HCT116 (cell line): ENCODE measurements at places on chromosomes 6 and 20.

GRCh38 chr6:148535976-148536375, 193.3 kb downstream of the SASH1 start:
- DNase-seq = no peak
- H3K36me3 ChIP-seq = no peaks in the 10 kb centered on the region
- no peaks in the 10 kb centered on the region for H3K27me3 ChIP-seq
- no peak overlapping the region for H3K27ac ChIP-seq
- no peak overlapping the region for H3K4me3 ChIP-seq

DNA sequence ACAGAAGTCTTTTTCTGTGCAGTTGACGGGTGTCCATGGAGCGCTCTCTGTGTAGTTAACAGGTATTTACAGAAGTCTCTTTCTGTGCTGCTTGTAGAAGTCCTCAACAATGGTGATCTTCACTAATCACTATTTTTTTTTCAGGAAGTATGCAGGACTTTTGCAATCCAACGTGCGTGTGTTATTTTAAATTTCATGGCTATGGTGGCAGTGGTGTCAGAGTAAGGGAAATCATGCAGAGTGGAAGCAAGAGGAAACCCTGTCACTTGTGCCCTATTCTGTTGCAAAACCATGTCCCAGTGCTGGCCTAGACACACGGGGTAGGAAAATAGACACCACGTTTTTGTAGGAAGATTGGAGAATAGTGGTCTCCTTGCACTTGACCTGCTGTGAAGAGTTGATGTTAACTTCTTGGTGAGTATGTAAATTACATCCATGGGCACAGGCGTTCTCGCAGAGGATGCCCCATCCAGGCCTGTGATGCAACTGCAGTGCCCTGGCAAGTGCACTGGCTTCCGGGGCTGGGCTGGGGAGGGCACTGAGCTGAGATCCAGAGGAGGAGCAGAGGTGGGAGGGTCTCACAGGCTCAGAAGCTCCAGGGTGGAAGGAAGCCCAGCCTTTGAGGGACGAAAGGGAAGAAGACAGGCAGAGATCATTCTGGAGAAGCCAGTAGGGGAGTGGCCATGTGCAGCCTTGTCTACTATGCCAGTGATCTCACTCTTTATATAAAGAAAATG, 146.5 kb downstream of the SYCP2 start:
- no peak for DNase-seq
- H3K4me3 ChIP-seq = no peak overlapping the region
- no peak overlapping the region for H3K27ac ChIP-seq
- no peaks in the 10 kb centered on the region for H3K4me1 ChIP-seq
- H3K36me3 ChIP-seq = no peaks in the 10 kb centered on the region
- H3K27me3 ChIP-seq = peaks cover 21% of the 10 kb centered on the region

DNA sequence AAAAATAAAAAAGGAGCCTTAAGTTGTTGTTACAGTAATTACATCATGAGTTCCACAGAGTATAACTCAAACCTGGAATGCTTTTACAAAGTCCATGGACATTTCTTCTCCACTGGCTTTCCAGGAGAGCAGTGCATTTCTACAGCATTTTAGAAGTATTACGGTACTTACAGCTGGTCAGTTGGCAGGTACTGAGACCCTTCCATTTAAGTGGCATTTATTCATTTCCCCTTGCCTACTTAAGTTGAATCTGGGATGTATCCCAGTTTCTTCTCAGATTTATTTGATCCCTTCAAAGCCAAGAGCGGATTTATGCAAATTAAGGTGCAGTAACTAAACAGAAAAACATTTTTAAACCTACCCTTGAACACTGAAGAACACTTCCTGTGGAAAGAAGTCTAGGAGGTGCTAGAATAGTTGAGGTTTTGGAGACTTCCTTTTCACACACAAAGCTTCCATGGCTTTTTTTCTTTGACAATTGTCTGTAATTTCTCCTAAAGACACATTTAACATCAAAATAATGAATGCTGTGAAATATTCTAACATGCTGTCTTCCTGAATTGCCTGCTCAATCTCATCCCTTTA, 3.4 kb downstream of the PRDM13 start:
- no peak overlapping the region for H3K27ac ChIP-seq
- no peaks in the 10 kb centered on the region for H3K36me3 ChIP-seq
- DNase-seq = no peak
- H3K27me3 ChIP-seq = no peaks in the 10 kb centered on the region

- no peaks in the 10 kb centered on the region for H3K36me3 ChIP-seq
- H3K4me3 ChIP-seq = no peak overlapping the region
- no peak overlapping the region for H3K27ac ChIP-seq
- H3K4me1 ChIP-seq = peaks cover 19% of the 10 kb centered on the region
- no peak for DNase-seq
Measured at GRCh38 chr20:43554369-43554768, 4.5 kb upstream of the SGK2 start.

DNA sequence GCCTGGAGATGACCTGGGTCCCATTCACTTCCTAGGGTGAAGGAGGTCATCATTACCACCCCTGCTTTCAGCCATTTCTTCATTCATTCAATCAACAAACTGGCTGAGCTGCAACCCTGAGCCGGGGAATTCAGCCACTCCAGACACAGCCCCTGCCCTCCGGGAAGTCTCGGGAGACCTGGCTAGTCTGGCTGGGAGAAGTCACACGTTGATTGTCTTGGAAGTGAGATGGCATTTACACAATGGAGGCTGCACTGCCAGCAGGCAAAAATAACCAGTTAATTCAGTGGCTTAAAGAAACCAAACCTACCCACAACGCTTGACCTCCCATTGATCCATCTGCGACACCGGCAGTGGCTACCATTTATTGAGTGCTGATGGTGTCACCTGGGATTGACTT, 2.0 kb upstream of the PMEPA1 start:
- no peaks in the 10 kb centered on the region for H3K36me3 ChIP-seq
- DNase-seq = no peak
- no peak overlapping the region for H3K27ac ChIP-seq
- peaks cover 76% of the 10 kb centered on the region for H3K27me3 ChIP-seq
- H3K4me1 ChIP-seq = peaks cover 8% of the 10 kb centered on the region; the same call in 1 of the 2 replicates
- H3K4me3 ChIP-seq = no peak overlapping the region

DNA sequence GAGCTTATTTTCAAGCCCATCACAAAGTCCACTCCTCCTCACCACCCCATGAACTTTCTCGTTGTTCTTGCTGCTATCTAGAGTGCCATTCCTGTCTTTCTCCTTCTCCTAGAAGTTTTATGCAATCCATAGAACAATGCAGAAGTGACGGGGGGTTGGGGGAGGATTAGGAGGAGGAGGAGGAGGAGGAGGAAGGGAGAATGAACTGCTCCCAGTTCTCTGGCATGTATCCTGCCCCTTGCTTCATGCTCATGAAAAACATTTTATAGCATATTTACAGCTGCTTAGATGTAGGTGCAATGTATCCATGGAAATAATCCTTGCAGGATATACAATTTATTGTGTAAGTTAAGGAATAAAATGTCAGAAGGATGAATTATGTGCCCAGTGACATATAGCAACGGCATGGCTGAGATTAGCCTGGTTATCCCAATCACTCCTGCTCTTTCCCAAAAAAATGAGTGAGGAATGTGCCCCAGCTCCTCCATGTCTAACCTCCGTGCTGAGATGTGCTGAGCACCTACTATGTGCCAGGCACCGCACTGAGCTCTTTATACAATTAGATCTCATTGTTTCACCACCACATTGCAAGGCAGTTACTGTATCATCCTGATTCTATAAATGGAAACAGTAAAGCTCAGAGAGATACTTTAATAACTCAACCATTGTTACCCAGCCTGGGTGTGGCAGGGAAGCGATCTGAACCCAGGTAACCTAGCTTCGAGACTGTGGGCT, 41.6 kb upstream of the TFAP2C start:
- no peak for DNase-seq
- no peaks in the 10 kb centered on the region for H3K36me3 ChIP-seq
- peaks cover 14% of the 10 kb centered on the region for H3K4me1 ChIP-seq
- no peaks in the 10 kb centered on the region for H3K27me3 ChIP-seq
- H3K4me3 ChIP-seq = no peak overlapping the region
- no peak overlapping the region for H3K27ac ChIP-seq

DNA sequence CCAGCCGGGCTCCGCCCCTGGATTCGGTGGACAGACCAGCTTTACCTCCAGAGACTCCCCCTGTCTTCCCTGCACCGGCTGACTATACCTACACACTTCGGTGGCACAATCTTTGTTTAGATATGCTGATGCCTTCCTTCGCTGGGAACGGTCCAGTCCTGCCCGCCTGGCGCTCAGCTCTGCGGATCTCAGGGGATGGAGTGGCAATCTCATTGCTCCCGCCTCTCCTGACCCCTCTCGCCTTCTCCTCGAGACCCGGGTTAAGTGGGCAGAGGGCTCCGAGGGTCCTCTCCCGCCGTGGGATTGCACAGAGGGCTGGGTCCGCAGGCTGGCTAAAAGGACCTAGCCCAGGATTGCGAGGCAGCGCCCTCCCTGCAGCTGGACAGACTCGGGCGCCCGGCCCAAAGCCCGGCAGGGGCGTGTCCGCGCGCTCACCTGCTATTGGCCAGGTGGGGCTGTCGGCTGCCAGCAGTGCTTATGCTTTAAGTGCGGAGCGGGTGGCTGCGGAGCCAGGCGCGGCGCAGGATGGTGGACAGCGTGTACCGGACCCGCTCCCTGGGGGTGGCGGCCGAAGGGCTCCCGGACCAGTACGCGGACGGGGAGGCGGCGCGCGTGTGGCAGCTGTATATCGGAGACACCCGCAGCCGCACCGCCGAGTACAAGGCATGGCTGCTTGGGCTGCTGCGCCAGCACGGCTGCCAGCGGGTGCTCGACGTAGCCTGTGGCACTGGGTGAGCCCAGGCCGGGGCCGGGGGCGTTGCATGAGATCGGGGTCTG, at the start of gene GNMT:
Gene GNMT (plus strand): TSS at position 512 of the 777 bp plus-strand sequence. CDS start 14 bp downstream, at position 526.
- no peak for DNase-seq
- H3K36me3 ChIP-seq = no peaks in the 10 kb centered on the region
- H3K27me3 ChIP-seq = no peaks in the 10 kb centered on the region
- peak within 1 kb of the TSS; percentile 65 for H3K4me3 ChIP-seq
- no peak within 1 kb of the TSS; the same call in 1 of the 2 replicates for H3K27ac ChIP-seq
- H3K4me1 ChIP-seq = peaks cover 10% of the 10 kb centered on the region

DNA sequence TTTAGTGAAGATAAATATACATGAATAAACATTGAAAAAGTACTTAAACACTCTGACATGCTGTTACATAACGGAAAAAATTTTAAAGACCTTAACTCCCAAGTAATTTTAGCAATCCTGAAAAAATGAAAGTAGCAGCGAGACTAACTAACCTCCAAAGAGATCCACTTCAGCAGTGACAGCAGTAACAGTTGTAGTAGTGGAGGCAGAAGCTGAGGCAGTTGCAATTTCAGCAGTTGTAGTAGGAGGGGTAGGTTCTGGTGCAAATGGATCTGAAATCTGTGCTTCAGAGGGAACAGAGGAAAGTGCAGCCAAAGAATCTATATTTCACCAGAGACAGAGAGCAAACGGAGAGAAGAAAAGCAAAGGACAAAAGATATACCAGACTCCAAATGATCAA, 88.8 kb downstream of the PRSS35 start:
- no peak for DNase-seq
- H3K27me3 ChIP-seq = no peaks in the 10 kb centered on the region
- H3K4me3 ChIP-seq = no peak overlapping the region
- no peaks in the 10 kb centered on the region for H3K4me1 ChIP-seq

DNA sequence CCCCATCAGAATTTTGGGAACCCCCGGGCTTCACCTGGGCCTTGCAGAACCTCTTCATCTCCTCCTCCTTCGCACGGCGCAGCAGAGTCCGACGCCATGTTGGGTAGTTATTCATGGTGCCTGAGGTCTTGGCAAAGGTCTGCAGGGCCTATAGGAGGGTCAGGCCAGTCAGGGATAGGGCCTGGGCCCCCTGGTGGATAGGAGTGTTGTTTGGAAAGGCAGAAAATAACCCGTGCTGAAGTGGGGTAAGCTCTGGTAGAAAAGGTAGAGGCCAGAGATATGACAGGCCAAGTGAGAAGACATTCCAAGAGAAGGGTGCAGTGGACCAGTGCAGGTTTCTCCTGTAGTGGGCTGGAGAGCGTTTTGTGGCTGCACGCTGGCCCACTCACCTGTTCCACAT, 4.9 kb downstream of the SMPD2 start:
- peaks cover 12% of the 10 kb centered on the region; the same call in 1 of the 2 replicates for H3K4me1 ChIP-seq
- H3K4me3 ChIP-seq = no peak overlapping the region
- H3K36me3 ChIP-seq = no peaks in the 10 kb centered on the region; the same call in 1 of the 2 replicates
- no peaks in the 10 kb centered on the region for H3K27me3 ChIP-seq

- peaks cover 3% of the 10 kb centered on the region for H3K4me1 ChIP-seq
- H3K27me3 ChIP-seq = no peaks in the 10 kb centered on the region
- H3K27ac ChIP-seq = no peak overlapping the region
- H3K36me3 ChIP-seq = no peaks in the 10 kb centered on the region
- H3K4me3 ChIP-seq = no peak overlapping the region
- DNase-seq = no peak
Measured at GRCh38 chr20:24669701-24670100, 200.3 kb downstream of the SYNDIG1 start.

- no peak for DNase-seq
- H3K4me1 ChIP-seq = no peaks in the 10 kb centered on the region
- no peak overlapping the region for H3K27ac ChIP-seq
- no peaks in the 10 kb centered on the region for H3K36me3 ChIP-seq
- H3K27me3 ChIP-seq = no peaks in the 10 kb centered on the region
- H3K4me3 ChIP-seq = no peak overlapping the region
Measured at GRCh38 chr6:136502786-136503185, 47.4 kb downstream of the MAP7 start.

DNA sequence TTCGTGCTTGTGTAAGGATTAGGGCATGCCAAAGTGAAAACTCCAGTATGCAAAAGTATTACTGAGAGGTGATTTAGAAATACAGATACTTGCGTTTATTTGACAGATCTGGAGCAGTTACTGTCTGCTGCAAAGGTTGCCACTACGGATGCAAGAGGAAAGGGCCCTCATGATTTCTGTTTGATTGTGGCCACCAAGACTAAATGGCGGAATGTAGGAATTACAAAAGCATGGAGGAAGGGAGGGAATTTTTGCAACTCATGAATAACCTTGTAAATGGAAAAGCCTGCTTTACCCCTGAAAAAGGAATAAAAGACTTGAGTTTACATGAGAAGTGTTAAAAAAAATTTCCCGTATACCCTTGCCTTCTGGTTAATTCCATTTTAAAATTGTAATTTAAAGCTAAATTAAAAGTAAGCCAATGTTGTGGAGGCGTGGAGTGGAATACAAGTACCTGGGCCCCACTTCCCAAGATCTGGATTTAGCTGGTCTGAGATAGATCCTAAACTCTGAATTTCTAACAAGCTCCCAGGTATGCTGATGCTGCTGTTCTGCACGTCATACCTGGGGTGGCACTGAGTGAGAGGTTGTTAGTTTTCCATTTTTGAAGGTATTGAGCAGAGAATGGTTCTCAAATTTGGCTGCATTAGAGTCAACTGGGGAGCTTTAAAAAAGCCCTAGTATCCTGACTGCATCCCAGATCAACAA, 56.6 kb upstream of the NKX2-2 start:
- H3K4me3 ChIP-seq = no peak overlapping the region
- H3K27me3 ChIP-seq = peaks cover 17% of the 10 kb centered on the region
- H3K36me3 ChIP-seq = no peaks in the 10 kb centered on the region

DNA sequence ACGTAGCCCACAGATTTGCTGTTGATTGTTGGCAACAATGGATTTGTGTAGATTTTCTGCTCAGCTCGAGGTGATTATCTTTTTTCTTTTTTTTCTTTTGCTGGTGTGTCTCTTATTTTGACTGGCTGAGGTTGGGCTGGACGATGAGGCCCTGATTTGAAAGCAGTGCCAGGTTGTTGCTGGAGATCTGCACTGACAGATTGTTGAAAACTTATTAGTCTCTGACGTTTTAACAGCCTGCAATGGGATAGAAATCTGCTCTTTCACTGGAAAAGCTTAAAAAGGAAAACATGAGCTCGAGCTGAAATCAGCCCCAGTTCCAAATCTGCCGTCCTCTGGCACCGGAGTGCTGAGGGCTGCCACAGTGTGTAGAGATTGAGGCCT, 87.7 kb downstream of the PDE7B start:
- no peak overlapping the region for H3K4me3 ChIP-seq
- no peak overlapping the region for H3K27ac ChIP-seq
- H3K27me3 ChIP-seq = no peaks in the 10 kb centered on the region
